OCI-LY7 (cell line): ENCODE measurements at places on chromosomes 2 and 18. TPM values are rescaled to one million over a fixed set of nuclear protein-coding genes. Genes with fewer than 3 reads are reported as not detected.

- no peak for DNase-seq
Observed at GRCh38 chr18:67219821-67220220, 296.7 kb downstream of the DSEL start.

DNA sequence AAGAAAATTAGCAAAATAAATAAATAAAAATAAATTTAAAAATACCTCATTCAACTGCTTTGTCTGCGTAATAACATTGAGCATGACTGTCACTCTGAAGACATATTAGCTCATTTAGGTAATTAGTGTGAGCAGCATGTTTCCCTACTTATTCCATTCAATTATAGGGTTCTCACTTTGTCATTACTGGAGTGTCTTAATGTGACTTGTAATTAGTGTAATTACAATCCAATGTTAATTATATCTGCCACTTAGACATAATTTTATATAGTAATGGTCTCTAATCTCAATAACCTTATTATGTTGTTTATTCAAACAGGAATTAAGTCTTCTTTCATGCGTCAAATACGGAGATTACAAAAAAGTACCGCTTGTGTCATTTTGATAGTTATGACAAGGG, 893.9 kb upstream of the ACVR2A start:
- no peak for DNase-seq

- DNase-seq, result no peak
Observed at GRCh38 chr2:55720417-55720816, 26.8 kb upstream of the PNPT1 start.

- no peak for DNase-seq
Observed at GRCh38 chr2:228268756-228269155, 87.3 kb upstream of the SPHKAP start.

GRCh38 chr2:72605836-72606442, 219.9 kb downstream of the EXOC6B start:
- DNase-seq, result peak; percentile 13

DNA sequence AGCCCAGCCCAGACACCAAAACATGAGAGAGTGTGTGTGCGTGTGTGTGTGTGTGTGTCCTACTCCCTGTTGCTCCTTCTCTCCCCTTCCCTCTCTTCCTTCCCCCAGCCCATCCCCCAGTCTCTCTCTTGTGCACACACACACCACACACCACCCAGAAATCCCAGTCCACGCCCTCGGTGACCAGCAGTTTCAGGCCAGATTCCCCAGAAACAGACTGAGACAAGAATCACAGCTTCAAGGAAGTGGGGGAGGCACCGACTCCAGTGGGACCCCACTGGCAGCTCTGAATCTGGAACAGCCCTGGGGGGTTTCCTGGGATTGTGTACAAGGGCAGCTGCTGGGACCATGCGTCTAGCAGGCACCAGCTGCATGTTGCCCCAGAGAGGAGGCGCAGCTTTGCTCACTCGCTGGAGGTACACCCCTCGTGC, 113.5 kb downstream of the NDUFA10 start:
- no peak for DNase-seq

GRCh38 chr2:152183401-152184073, 8.0 kb upstream of the STAM2 start:
- no peak for DNase-seq

- no peak for DNase-seq
Observed at GRCh38 chr2:172282944-172283343, 144.4 kb upstream of the ITGA6 start.

DNA sequence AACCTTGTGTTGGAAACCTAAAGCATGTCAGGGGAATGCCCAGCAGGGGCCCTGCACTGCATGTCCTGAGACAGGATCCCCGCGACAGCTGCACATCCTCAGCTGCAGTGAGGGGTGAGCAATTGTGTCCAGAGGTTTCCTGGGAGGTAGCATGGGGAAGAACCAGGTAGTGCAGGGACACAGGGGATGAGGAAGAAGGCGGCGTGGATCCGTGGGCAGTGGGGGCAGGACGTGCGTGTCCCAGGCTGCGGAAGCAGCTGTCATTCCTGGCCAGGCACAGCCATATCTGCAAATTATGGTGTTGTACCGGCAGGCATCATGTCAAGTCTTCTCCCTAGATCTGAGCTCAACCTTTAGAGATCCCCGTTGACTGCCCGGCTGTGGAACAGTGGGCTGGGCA, 238.2 kb upstream of the MYT1L start:
- DNase-seq, result no peak

DNA sequence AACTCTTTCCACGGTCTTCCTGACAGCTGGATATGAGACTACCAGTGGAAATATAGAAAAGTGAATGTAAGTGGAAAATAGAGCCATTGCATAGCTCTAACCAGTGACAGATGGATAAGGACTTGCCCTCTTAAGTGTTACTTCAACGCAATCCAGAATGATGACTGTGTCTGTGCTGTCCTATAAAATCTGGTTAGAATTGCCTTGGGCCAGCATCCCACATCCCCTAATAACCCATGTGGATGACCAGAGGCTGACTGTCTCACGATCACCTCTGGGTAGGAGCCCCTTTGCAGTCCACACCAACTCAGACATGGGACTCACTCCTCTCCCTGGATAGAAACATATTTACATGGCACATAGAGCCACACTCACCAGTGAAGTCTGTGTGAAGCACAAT, 186.6 kb downstream of the C1D start:
- DNase-seq, result no peak

GRCh38 chr2:71608441-71608840, 155.1 kb downstream of the DYSF start:
- DNase-seq, result no peak

DNA sequence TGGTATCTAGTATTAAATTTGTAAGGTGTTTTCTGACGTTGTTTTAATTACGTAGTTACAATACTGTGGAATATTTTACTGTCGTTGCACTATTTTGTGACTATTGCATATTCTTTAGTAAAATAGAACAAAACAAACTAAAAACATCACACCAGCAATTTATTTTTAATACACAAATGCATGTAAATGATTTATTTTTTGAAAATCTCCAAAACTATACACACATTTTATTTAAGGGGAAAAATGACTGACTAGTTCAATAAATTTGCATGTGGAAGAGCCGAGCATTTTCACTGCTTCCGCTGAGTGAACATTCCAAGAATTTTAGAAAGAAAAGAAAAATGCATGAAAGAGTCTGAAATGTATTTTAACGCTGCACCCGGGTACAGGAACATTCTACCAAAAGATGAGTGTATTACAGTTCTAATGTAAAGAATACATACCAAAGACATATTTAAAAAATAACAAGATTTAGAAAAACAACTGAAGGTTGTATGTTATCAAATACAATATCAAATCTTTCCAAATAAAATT, 257.7 kb downstream of the MEIS1 start:
- DNase-seq, result no peak

GRCh38 chr18:21191596-21192307, 50.3 kb upstream of the GREB1L start:
- peak; percentile 30 for DNase-seq

DNA sequence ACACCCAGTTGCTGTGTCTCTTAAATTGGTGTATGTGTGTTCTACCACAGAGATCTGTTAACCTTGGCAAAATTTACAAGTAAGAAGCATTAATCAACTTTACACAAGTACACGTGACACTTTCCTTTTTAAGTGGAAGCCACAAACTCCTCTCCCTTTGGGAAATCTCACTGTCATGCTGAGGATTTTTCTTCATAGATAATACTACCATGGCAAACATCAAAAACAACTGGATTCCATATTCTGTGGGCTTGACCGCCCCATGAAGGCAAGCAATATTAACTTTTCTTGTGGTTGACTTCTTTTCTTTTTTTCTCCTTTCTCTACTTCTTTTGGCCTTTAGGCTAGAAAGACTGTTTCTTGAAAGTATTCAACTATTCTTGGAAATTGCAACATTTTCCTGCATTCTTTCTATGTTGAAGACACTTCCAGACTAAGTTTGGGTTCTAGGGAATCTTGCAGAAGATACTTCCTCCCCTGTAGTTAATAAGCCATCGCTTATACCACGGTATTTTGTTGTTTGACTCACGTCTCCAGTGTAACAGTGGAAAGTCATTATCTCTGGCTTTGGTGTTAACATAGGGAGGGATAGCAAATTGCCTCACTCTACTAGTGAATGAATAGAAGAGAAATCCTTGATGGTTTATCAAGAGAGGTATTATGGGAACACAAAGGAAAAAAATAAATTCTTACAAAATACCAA, 79.5 kb downstream of the SLC8A1 start:
- DNase-seq, result no peak

The PHOSPHO2 gene
- total RNA-seq, result 2.9 and 4.2 TPM in 2 replicates

The ZNF521 gene
- 2.8 and 4.0 TPM in 2 replicates for total RNA-seq

The GALR1 gene
- not detected in 2 replicates for total RNA-seq

The MZT2A gene
- total RNA-seq, result 305 and 332 TPM in 2 replicates

The IMP4 gene
- 314 and 327 TPM in 2 replicates for total RNA-seq

The PAIP2B gene
- 6.9 and 8.2 TPM in 2 replicates for total RNA-seq

The C2orf74 gene
- total RNA-seq, result 9.3 and 11.5 TPM in 2 replicates

The DYSF gene
- total RNA-seq, result not detected in 2 replicates

The KANSL1L gene
- 22.0 and 29.6 TPM in 2 replicates for total RNA-seq

The ZC3H8 gene
- total RNA-seq, result 22.8 and 23.8 TPM in 2 replicates

The GKN2 gene
- not detected in 2 replicates for total RNA-seq
